ENCODE measurements at places on chromosomes 11 and 22.
A peak's percentile ranks its signal among the peaks of the same experiment; 100 is the strongest.

- peak; percentile 47 for DNase-seq
Measured at GRCh38 chr11:10623797-10624761, 55.6 kb upstream of the LYVE1 start.

DNA sequence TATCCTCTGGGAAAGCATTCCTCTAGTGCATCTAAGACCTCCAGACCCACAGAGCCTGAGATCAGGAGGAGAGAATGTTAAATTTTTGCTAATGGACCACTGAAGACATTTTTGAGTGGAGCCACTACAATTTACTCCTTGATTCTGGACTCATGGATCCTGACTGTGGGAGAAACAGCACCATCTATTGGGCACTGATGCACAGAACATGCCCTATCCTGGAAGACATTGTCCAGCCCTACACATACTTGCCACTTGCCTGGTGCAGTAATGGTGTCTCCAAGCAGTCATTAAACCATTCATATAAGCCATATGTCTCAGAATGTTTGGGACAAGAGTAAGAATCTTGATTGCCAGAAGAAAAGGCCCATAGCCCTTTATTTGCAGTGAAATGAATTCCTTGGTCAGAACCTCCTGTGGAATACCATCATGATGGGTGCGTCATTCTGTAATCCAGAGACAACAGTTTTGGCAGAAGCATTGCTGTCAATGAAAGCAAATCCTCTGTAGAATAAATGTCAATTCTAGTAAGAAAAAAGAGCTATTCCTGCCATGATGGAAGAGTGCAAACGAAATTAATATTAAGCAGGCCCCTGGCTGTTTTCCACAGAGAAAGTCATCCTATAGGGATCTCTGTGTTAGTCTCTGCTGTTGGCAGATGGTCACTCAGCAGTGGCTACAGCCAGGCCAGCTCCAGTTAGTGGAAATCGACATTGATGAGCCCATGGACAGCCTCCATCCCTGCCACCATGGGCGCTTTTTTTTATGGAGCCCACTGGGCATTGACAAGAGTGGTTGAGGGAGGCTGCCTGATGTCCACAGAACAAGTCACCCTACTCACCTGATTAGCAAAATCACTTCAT lies 43.5 kb downstream of the GGTLC2 start:
- DNase-seq, result peak; percentile 57

DNA sequence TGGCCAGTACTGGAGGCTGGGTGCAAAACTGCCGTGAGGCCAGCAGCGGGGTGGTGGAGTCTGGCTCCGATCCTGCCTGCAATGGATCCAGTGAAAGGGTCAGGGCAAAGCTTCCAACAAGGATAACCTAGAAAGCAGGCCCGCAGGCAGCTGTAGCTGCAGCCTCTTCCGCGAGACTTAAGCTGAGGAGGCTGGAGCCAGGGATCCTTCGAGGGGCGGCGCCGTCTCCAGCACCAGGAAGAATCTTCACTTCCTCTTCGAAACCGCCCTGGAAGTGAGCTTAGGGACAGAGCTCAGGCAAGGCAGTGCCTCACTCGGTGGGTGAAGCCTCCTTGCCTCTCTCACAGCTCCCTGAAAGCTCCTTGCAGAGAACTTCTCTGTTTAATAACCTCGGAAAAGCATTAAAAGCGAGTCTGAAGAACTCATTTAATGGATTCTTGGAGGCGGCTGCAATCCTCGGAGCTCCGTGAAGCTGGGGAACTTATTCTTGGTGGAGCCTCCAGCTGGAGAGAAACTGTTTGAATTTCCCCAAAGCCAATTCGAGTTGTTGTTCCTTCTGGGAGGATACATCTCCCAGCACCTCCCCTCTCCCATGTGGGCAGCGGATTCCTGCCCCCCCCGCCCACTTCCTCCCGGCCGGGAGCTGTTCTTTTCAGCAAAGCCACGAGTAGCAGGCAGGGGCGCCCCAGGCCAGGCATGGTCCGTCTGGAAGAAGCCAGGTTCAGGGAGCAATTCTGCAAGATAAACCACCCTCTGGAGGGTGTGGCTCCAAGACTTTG lies 169.9 kb downstream of the CTTN start:
- DNase-seq, result no peak

GRCh38 chr22:45310331-45310976 lies 720 bp downstream of the FAM118A start:
- no peak for DNase-seq

DNA sequence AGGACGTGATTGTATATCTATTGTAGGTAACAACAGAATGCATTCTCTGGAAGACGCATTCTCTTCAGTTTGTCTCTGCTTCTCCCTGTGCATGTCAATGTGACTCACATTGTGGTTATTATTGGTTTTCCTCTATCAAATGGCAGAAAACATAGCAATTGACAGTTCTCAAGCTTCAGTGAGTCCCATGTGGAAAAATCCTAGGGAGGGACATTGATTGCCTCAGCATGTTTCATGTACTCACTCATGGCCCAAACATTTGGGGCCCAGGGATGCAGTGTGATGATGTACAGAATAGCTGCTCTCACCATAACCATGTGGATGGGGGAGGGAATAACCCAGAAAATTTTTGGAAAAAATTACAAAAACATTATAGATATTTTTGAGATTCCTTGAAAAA lies 9.3 kb upstream of the ARL14EP start:
- no peak for DNase-seq

DNA sequence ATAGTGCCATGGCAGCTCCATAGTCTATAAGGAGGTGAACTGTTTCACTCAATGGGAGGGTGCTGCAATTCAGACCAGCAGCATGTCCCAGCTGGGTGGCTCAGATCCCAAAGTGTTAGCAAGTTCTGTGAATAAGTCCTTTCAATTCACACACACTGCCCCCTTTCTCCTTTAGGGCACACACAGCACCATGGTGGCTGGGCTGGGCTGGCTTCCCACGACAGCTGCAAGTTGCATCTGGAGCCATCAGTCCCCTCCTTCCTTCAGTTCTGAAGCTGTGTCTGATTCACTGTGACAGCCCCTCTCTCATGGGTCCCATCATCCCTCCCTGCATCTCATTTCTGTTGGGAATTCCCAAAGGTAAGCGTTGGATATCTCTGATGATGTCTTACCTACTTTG lies 324.1 kb upstream of the NCAM1 start:
- DNase-seq, result no peak

- DNase-seq, result no peak
Measured at GRCh38 chr11:101435408-101435973, 148.3 kb downstream of the TRPC6 start.

DNA sequence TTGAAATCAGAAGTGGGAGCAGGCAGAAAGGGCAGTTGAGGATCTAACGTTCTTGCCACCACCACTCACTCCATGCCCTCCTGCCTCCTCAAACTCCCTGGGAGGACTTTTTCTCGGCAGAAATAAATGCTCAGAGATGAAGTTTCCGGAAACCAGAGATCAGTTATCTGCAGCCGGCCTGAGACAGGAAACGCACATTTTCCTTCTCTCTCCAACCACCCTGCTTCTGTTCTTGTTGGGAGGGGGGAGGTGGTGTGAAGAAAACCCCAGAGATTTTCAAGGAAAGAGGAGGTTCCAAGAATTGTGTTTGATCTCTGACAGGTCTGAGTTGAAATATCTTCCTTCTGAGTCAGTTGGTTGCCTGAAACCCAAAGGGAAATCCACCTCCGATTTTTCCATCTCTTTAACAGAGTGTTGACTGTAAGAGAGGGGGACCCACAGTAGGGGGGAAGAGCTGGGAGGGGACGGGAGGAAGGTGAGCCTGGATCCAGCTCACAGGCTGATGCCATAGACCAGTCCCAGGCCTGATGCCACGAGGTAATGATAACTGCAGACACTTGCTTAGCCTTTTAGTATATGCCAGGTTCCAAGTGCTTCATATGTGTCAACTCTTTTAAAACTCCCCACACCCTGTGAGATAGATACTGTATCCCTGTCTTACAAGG lies 100.8 kb downstream of the TRAF6 start:
- no peak for DNase-seq

- DNase-seq, result no peak
Measured at GRCh38 chr11:12995188-12995587, 13.9 kb upstream of the RASSF10 start.

DNA sequence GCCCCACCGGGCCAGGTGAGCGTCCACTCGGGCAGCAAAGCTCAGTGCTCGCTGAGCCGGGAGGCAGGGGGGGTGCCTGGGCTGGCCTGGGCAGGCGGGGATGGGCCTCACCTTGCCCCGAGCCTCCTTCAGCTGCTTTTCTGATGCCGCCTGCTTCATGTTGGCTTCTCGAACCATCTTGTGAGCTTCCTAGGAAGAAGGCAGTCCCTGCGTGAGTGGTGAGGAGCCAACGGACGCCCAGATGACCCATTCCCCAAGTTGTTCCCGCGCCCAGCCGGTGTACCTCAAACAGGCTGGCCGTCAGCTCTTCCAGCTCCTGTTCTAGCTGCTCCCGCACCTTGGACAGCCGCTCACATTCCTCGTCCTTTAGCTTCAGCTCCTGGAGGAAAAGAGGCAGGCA lies 10.1 kb downstream of the RAB3IL1 start:
- DNase-seq, result no peak

GRCh38 chr11:111253131-111253530 lies 7.6 kb downstream of the POU2AF2 start:
- DNase-seq, result no peak

DNA sequence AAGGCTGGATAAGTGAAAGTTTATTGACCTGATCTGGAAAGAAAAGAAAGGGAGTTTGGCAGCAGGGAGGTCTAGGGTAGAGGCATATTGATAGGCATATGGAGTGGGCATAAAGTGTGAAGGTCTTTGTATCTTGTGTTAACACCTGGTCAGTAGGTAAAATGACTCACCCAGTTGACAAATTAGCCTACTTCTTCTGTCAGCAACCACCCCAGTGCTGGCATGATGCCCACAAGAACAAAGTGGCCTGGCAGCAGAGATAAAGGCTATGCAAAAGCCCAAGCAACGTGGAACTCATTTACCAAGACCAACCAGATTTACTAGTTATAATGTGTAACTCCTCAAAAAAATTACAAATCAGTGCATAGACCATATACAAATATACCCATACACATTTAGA lies 4.9 kb downstream of the OR10A3 start:
- DNase-seq, result peak; percentile 69

GRCh38 chr11:2582946-2583604 lies 116.7 kb downstream of the KCNQ1OT1 start:
- no peak for DNase-seq

DNA sequence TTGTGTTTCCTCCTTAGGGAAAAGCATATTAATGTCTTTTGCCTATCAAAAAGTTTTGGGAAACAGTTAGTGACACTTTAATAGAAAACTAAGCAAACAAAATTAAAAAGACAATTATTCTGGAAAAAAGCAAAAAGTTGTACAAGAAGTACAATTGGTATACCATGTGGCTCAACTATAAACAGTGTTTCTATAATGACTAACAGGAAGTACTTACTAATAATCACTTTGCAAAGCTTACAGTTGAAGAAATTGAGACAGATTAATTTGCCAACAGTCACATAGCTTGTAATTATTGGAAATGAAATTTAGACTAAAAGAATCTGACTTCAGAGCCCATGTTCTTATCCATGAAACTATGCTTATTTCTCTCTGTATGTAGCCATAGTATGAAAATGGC lies 24.7 kb downstream of the PPME1 start:
- DNase-seq, result peak; percentile 28

GRCh38 chr11:126499131-126499752 lies 143.8 kb downstream of the ST3GAL4 start:
- DNase-seq, result no peak

DNA sequence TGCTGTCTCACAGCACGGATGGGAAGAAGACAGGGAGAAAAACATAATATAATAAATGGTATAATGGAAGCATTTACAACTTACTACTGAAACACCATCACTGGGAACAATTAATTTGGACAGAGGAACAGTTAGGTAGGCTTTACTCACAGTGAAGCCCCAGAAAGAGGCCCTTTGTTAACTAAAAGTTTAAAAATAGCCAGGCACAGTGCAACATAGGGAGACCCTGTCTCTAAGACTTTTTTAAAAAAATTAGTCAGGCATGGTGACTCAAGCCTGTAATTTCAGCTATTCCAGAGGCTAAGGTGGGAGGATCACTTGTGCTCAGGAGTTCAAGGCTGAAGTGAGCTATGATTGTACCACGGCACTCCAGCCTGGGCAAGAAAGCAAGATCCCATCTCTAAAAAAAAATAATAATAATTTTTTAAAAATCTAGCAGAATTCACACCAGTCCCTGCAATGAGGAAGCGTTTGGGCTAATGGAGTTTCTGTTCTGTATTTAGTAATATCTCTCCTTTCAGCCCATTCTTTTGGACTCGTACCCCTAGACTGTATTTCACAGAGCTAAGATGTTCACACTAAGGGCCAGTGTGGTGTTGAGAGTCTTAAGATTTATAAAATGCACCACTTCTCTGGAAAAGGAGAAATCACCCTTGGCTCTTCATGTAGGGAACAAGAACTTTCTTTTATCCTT lies 275.5 kb downstream of the SOX6 start:
- DNase-seq, result no peak

DNA sequence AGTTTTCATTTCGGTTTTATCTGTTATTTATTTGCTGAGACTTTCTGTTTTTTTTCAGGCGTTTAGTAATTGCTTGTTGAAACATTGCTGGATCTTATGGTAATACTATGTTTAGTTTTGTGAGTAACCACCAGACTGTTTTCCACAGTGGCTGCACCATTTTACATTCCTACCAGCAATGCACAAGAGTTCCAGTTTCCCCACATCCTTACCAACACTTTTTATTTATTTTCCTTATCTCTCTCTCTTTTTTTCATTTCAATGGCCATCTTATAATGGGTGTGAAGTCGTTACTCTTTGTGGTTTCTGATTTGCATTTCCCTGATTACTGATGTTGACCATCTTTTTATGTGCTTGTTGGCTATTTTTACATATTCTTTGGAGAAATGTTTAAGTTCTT lies 23.7 kb downstream of the USP47 start:
- DNase-seq, result no peak

DNA sequence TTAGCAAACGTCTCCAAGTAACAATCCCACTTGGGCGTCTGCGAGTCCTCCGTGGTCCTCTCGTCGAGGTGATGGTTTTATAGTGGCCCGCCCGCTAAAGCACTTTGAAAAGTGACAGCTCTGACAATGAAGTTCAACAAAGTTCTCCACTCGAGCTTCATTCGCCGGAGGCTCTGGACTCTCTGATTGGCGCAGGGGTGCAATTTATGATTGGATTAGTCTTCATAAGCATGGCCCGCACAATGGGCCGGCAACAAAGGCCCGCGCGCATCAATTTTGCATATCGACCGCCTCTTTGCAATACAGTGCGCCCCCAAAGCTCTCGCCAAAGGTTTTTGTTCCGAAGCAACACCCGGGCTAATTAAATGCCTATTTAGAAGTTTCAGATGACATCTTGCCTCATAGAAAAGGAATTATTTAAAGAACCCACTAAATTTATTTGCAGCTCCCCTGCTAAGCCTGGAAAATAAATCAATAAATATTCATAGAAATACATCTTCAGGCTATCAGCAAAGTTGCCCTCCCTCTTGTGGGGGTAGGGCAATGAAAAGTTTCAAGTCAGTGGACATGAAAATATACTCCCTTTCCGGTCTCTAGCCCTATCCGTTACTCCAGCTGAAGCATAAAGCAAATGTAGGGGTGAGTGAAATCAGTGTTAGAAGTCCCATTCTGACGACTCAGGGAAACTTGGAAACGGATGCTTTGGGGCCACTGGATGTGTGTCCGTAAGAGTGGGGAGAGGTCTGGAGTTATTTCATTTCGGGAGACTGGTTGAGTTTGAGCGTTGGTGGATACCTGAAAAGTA lies at the start of gene DBX1:
TSS of gene DBX1 (minus strand) at position 51 of the 805 bp plus-strand sequence. CDS start 151 bp downstream, outside the sequence.
- no peak for DNase-seq

Measured in PC-3 (cell line).